Activated CD8-positive, alpha-beta T cell treated with anti-CD3 and anti-CD28 coated beads, Interleukin-2, amount 10 ng/mL, durations not matched to agents 7 days and 5 days (primary cell): ENCODE measurements at places on chromosomes 5 and 9. TPM values are rescaled to one million over a fixed set of nuclear protein-coding genes. Genes with fewer than 3 reads are reported as not detected.

Gene OR1J1
- total RNA-seq, result not detected

DNA sequence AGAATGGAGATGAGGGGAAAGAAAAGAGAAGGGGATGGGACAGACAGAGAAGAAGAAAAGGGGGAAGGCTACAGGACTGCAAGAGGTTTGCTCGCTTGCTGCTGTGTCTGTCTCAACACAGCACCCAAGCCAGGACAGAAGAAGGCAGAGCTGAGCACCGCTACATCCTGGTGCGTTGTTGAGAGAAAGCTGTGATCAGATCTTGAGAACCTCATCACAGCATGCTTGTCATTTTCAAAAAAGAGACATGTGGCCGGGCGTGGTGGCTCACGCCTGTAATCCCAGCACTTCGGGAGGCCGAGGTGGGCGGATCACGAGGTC is 110.9 kb downstream of the NXNL2 start:
- H3K4me3 ChIP-seq, result no peak overlapping the region
- H3K27ac ChIP-seq, result no peak overlapping the region
- no peaks in the 10 kb centered on the region for H3K36me3 ChIP-seq
- DNase-seq, result no peak
- no peaks in the 10 kb centered on the region for H3K4me1 ChIP-seq

DNA sequence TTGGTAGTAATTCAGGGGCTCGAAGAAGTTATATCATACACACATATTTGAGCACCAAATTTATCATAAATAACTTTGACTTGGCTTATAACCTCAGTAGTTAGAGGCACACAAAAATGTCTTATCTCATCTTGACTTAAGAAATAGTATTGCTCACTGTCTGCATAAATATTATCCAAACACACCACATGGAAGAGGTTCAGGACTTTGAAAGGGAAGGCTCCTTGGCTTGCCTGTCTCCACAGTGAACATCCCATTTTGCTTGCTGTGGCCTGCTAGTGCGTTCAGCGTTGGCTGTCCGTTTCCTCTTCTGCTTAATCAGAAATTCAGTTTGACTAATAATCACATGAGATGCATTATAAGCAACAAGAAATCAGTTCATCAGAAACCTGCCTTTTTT is 13.9 kb downstream of the GRXCR2 start:
- no peak overlapping the region for H3K4me3 ChIP-seq
- H3K27ac ChIP-seq, result no peak overlapping the region
- H3K36me3 ChIP-seq, result no peaks in the 10 kb centered on the region
- peaks cover 13% of the 10 kb centered on the region for H3K27me3 ChIP-seq
- DNase-seq, result no peak

Gene DMGDH
- total RNA-seq, result not detected

Gene TRAF2
- total RNA-seq, result 57.2 TPM
